ENCODE measurements at places on chromosomes 13 and 19. TPM values are rescaled to one million over a fixed set of nuclear protein-coding genes. Genes with fewer than 3 reads are reported as not detected.

The ZNF763 gene
- not detected for total RNA-seq

DNA sequence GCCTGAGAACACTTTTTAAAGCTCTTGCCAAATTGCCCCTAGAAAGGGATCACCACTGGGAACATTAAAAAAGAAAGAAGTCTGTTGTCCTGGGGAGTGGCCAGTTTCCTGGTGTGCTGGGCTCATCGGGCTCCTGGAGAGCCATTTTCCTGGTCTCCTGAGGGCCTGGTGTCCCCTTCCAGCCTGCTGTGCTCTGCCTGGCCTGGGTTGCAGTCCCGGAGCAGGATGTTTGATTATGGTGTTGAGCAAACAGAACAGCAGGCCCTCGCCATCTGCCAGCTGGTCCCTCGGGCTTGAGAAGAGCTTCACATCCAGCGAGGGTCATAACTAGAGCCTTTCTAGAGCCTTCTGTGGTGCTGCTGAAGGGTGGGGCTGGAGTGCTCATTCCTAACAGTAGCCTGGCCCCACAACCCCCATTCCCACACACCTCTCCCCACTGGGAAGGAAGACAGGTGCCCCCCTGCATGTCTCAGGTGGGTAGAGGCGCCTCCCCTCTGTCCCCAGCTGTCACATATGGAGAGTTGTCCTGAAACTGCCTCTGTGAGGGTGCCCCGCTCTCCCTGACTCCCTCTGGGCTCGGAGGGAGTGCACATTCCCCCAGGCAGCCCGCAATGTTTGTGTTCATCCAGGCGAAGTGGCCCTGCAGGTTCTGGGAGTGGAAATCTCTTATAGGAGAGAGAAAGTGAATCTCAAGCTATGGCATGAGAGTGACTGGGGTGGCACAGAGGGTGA is 151.1 kb downstream of the SIPA1L3 start:
- DNase-seq: no peak

DNA sequence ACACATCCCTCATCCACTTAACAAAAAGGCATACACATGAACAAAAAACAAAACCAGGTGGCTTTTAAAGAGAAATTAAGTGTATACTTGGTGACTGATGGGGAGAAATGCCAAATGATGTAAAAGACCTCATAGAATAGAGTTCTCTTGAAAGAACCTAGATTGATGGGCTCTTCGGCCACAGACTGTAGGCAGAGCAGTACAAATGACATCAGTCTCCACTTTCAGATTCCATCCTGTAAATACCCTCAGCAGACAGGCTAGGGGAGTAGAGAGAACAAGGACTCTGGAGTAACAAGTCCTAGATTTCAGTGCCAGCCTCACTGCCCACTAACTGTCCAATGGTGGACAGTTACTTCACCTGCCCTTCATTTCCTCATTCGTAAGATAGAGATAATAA is 203.8 kb downstream of the MZT1 start:
- no peak for DNase-seq

GRCh38 chr13:43422116-43422515 is 364.7 kb downstream of the ENOX1 start:
- no peak for DNase-seq

DNA sequence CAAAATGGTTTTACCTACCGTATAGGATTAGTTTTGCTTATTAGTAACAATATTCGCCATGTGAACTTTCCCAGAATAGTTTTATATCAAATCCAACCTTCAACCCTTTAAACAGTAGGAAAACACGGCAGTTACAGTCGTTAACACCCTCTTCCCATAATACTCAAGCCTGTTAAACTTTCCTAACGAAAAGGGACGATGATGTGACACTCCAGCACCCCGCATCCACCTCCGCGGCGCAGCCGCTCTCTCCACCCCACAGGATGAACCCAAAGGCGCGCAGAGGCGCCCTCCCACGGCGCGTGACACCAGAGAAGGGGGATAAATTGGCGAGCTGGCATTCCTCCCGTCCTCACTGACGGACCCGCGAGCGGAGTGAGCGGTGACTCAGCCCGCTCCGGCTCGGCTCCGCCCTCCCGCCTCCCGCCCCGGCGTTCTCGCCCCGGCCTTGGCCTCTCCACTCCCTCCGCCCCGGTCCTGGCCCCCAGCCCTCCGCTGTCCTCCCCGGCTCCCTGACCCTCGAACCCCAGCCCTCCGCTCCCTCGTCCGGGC is 665 bp downstream of the TUBGCP3 start:
- peak; percentile 60 for DNase-seq

The CEACAM16 gene
- total RNA-seq: not detected

The CEBPA gene
- 4.3 TPM for total RNA-seq

The IGFL1 gene
- total RNA-seq: not detected

The SLC17A7 gene
- 0.45 TPM for total RNA-seq
